ENCODE measurements at places on chromosomes 4 and X. TPM values are rescaled to one million over a fixed set of nuclear protein-coding genes. Genes with fewer than 3 reads are reported as not detected.

The ATP8A1 gene
- total RNA-seq, result 0.74 TPM

The RAB41 gene
- not detected for total RNA-seq

The LARP7 gene
- total RNA-seq, result 26.5 TPM

The ASB5 gene
- not detected for total RNA-seq

The RTL9 gene
- total RNA-seq, result 0.09 TPM

The PAGE5 gene
- total RNA-seq, result not detected
